ENCODE measurements at places on chromosomes 11 and 22.

DNA sequence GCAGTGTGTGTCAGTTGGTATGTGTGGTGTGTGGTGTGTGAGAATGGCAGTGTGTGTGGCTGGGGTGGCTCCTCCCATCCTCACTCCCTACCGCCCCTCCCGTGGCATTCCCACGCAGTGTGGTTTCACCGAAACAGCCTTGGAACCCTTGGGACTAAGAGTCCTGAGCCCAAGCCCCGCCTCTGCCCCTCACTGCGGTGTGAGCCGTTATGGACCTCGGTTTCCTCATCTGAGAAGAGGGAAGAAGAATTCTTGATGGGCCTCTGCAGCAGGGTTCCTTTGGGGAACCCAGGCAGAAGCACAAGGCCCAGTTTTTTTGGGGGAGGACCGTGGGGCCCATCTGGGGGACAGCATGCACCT, 7.2 kb downstream of the UPK3A start:
- no peak for DNase-seq

GRCh38 chr22:44601725-44602124, 100.3 kb upstream of the PRR5 start:
- no peak for DNase-seq

GRCh38 chr11:10096987-10097386, 197.0 kb downstream of the SBF2 start:
- DNase-seq = no peak

DNA sequence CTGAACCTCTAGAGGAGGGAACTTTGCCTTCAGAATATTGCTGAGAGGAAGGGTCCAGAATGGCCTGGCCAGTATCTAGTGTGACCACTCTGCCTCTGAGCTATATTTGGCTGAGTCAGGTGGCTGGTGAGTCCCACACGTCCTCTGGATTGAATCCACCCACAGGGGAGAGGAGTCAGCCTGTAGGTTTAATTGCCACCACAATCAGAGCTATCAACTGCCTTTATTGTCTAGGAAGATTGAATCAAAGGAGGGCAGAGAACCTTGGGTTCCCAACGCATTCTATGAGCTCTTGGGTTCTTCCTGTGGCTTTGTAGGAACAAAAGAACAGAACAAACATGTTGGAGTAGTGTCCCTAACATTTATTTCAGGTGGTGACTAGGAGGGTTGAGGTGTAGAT, 67.7 kb downstream of the ST3GAL4 start:
- DNase-seq = no peak

GRCh38 chr11:65083134-65083833, 556 bp downstream of the CDCA5 start:
- DNase-seq = no peak

DNA sequence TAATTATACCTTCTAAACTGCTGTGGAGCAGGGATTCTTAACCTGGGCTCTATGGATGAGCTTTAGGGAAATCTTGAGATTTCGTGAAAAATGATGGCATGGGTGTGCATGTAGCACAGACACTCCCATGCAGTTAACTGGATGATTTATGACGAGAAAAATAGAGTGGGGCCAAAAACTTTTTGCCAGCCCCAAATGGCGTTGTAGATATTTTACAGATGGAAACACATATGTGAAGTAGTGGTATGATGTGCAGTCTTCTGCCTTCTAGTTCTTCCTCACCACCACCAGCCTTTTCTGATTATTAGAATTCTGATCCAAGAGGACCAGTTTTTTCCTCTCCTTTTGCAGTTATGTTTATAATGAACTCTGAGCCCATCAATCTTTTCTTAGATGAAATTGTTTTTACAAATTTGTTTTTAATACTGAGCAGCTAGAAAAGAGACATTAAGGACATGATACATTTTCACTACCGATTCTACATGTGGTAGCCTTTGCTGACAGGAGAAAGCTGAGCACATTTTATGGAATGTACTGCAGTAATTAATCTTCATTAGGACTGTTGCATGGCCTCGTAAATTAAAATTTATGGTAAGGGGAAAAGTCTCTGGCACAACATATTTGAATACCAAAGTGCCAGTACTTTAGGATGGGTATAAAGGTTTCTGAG, 261.4 kb downstream of the DDX10 start:
- no peak for DNase-seq

DNA sequence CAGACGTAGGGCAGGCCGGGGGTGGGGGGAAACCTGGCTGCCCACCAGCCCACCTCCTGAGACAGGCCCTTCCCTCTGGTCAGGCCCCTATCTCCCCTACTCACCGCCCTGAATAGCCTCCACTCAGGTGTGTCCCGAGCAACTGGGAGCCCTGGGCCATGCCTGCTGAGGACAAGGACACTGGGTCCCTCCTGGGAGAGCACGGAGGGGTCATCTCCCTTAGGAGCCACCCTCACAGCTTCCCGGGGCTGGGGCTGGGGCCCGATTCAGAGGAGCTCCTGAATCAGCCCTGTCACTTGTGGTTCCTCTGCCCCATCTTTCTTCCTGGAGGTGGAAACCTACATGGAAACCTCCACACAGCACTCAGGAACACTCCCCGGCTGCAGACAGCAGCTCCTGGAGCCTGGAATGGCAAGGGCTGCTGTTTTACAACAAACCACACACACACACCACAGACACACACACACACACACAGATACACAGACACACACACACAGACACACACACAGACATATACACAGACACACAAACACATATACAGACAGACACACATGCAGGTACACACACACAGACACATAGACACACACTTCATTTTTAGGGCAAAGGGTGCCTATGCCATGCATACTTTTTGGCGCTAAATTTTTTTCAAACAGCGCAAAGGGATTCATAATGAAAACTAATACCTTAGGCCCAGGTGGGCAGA, 9.6 kb upstream of the EMID1 start:
- no peak for DNase-seq

- no peak for DNase-seq
These were observed 118.8 kb downstream of the DBX1 start for GRCh38 chr11:20041499-20041898.

DNA sequence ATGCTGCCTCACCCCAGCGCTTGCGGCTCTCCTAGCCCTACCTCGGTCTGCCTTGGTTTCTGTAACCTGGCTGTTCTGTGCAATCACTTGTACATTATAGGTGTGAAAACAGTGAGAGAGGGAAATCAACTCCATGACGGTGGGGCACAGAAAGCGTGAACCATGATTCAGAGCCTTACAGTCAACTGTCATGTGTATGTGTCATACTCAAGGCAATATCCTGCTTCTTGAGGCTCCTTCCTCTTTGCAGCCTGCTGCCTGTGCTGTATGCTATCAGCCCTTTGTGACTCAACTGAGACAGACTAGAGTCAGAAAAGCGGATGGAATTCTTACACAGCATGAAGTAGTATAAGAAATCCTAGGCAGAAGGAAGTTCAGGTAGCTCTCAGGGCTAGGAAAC, 2.1 kb downstream of the NRIP3 start:
- DNase-seq = no peak

DNA sequence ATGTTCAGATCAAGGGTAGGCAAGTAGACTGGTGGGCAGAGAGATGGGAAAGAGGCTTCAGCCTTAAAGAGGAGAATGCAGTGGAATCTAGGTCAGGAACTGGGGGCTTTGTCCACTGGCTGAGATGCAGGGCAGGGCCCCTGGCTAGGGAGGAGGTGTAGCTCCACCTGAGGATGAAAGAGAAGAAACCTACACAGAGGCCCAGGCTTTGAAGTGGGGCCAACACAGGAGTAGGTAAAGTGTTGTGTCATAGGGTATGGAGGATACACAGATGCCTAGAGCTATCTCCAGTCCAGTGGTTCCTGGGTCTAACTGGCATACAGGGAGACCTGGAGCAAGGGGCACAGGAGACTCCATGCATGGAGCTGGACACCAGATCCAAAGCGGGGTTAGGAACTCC, 73.5 kb downstream of the RASSF10 start:
- no peak for DNase-seq

- no peak for DNase-seq
These were observed 158.4 kb upstream of the NARS2 start for GRCh38 chr11:78733031-78733430.

DNA sequence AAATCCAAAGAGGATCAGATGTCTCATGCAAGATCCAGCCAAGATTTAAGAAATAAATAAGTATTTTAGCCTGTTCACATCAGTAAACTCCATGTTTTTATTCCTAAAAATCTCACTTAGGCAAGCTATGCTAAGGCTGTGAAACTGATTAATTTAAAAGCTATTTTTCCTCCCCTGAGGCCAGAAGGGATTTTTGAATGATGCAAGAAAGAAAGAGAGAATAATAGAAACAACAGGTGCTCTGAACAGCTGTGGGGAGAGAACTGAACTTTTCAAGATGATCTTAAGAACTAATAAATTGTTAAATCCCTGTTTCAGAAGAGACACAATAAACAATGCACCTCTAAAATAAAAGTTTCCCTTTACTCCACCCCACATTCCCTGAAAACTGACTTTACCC, 241.6 kb downstream of the DLG2 start:
- DNase-seq = no peak
